Fibroblast of skin of abdomen (primary cell): ENCODE measurements at places on chromosomes 5 and 9.

DNA sequence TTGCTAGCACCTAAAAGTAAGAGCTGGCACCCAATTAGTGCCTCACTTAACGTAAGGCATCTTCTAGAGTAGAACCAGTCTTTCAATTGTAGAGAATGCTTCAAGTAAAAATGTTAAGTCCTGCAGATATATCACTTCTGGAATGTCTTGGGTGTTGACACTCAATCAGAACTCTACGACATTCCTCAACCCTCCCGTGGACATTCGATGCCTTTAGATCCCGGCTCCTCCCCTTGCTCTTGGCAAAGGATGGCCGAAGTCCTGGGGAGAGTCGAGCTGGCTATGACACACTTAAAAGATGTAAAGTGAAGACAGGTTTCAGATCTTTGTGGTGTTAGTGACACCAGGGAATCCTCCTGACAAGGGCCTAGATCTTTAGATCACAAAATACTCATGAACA lies 87.5 kb upstream of the ERCC6L2 start:
- peak; percentile 37 for DNase-seq

- DNase-seq: no peak
Measured at GRCh38 chr5:12214267-12215015, 310.2 kb upstream of the CTNND2 start.

GRCh38 chr9:115938479-115938878 lies 215.1 kb upstream of the PAPPA start:
- DNase-seq: no peak

GRCh38 chr9:80435591-80435990 lies 863.8 kb downstream of the TLE4 start:
- no peak for DNase-seq

GRCh38 chr9:19552282-19553105 lies 143.7 kb downstream of the ACER2 start:
- DNase-seq: no peak

- no peak for DNase-seq
Measured at GRCh38 chr9:129280236-129280622, 102.2 kb upstream of the IER5L start.

DNA sequence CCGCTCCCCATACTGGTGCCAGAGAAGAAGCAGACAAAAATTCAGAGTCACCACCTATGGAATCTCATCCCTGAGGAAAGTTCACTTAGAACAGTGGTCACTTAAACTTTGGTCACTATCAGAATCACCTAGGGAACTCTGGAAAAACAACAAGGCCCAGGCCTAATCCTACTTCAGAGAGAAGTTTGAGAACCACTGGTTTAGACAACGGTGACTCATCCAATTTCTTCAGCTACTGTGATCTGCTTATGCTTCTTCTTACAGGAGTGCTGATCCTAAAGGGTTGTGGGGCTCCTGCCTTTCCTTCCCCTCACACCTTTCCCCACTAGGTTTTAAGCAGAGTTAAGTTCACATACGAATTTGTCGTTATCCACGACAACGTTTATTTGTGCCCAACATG lies 194.7 kb upstream of the KLF4 start:
- DNase-seq: peak; percentile 23

DNA sequence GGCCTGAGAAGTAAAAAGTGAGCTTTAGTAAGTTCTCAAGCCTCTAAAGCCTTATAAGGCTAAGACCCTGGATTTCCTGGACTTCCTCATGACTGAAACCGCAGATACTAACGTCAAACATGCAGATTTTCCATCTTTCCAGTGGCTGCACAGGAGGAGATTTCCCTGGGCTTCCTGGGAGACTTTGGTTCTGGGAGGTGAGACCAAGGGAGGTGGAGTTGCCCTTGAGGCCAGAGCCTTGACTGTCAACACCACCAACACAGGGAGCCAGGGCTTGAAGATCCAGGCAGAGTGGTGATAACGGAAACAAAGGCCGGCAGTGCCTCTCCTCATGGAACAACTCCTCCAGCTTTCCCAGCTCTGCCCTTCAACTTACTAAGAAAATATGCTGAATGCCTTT lies 144.7 kb upstream of the LRRTM2 start:
- no peak for DNase-seq

DNA sequence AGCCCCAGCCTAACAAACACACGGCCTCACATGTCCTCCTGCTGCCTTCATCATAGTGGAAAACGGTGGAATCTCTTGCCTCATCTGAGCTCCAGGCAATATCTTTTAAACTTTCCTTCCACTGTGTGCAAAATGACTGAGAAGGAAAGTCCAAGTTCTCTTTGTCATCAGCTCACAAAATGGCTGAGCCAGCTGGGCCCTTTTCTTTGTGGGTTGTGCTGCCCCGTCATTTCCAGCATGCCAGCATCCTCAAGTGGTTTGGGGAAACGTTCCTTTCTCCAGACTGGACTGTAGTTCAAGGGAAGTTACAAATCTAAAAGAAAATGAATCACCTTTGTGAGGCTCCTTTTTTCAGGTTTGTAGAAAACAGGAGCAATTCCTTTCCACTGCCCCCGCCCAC lies 171.1 kb upstream of the FSTL4 start:
- DNase-seq: no peak

DNA sequence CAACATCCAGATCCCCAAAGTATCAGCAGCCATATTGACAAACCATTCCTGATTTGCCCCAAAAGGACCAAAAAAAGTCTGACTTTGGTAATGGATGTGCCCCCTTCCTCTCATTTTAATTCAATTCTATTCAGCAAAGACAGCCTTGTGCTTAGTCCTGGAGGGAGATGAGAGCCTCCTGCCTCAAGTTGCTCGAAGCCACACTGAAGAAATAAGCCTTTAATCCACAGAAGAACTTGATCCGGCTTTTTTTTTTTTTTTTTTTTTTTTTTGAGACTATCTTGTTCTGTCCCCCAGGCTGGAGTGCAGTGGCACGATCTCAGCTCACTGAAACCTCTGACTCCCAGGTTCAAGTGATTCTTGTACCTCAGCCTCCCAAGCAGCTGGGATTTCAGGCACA lies 8.4 kb upstream of the PAX5 start:
- no peak for DNase-seq

DNA sequence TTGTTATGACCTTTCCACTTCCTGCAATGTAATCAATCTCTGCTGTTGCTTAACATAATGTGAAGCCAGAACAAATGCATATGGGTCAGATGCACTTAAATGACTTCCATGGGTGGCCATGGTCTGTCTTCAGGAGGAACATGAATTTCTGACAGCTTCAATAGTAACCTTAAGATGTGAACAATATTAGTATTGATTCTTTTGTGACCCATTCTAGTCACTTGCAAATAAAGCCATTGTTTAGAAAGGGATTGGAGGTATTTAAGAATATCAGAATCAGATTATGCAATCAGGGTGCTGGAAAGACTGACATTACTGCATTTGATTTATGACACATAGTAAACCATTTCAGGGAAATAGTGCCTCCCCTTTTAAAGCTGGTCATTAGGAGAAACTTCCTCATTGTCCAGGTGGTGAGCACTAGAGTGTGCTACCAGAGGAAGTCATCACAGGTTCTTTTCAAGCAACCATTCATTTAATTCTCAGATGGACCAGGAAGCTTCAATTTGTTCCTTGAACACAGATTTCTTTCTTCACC lies 32.1 kb downstream of the GRIN3A start:
- no peak for DNase-seq

DNA sequence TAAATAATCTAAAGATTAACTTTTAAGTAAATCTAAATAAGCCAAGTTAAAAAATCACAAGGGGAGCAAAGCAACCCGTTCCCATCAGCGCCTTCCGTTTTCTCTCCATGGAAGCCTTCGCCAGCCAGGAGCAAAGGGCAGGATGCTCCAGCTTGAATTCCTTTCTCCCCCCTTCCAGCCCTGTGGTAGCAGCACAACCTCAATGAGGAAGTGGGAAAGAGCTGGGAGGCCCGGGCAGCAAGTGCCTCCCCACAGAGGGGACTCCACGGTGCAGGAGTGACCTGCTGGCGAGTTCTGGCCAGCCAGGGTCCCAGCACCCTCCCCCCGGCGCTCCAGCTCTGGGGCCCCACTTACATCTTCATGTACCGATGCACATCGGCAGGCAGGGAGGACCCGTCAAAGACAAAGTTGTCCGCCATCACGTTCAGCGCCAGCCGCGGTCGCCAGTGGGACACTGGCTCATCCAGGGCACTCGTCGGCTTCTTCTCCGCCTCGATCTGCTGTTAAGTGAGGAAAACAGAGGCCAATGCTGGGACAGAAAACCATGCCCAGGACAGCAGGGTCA lies 6.3 kb downstream of the CLPTM1L start:
- no peak for DNase-seq

DNA sequence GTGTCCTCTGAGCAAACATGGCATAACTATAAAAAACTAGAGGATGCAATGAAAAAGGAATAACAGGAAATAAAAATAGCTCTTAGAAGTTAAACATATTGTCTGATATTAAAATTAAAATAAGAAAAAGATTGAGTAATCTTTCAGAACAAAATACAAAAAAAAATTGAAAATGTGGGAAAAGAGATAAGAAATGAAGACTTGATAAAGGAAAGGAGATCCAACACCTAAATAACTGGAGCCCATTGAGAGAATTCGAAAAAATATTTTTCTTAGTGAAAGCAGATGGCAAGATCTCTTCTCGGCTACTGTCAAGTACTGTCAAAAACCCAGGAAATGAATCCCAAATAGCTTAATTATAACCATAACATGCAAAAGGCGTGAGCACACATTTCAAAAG lies 24.9 kb downstream of the LIFR start:
- DNase-seq: no peak

DNA sequence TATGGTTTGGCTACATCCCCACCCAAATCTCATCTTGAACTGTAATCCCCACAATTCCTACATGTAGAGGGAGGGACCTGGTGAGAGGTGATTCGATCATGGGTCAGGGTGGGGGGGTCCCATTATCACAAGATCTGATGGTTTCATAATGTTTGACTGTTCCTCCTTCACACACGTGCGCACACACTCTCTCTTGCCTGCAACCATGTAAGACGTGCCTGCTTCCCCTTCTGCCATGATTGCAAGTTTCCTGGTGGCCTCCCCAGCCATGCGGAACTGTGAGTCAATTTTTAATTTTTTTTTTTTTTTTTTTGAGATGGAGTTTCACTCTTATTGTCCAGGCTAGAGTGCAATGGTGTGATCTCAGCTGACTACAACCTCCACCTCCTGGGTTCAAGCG lies 27.0 kb downstream of the FAM169A start:
- no peak for DNase-seq

- peak; percentile 72 for DNase-seq
Measured at GRCh38 chr9:77495834-77496671, 152.1 kb downstream of the GNA14 start.

- DNase-seq: peak; percentile 78
Measured at GRCh38 chr5:4700069-4700468, 440.1 kb upstream of the ADAMTS16 start.

GRCh38 chr9:122800066-122801060 lies at the start of gene OR1K1:
TSS of gene OR1K1 (plus strand) at chr9:122800123. CDS start at chr9:122800123, 0 bp downstream.
- DNase-seq: no peak

- no peak for DNase-seq
Measured at GRCh38 chr9:5825223-5825622, 7.7 kb downstream of the ERMP1 start.

DNA sequence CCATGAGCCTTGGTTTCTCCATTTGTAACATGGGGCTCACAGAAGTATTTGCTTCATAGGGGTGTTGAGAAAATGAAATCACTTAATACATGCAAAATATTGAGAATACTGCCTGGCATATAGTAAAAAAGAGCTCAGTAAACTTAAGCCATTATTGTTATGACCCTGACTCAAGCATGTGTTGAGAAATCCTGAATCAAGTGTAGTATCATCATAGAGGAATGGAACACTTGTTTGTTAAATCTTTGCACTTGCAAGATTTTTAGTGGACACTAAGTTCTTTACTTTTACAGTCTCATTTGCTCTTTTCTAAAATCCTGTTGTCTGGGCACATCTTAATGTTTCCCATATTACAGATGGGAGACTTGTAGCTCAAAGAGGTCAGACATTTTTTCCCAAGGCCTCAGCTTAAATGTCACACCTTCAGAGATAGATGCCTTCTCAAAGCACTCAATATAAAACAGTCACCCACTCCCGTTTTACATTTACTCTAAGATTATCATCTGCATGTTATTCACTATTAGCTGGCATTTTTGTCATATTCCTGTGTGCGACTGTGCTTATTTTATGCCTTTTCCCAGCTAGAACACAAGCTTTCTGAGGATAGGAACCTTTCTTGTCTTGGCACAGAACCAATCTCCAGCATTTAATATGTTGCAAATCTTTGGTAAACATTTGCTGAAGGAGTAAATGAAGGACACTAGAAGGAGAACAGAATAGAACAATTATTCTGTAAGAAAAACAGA lies 250.0 kb upstream of the TNC start:
- DNase-seq: peak; percentile 45

DNA sequence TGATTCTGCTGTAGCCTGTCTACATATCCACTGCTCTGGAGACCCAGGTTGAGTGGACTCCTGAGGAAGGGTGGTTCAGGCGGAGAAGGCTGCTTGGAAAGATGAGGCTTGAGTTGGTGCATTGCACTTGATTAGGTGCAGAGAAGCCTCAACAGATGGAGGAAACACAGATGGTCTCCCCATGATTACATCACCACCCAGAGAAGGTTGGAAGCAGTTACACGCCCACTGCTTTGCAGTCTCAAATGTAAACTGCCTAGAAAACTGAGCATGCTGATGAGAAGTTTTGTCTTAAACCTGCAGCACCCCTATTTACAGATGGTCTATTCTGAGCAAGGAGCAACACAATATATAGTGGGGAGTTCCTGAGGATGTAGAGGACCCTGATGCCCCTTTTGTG lies 266.6 kb downstream of the PIK3R1 start:
- DNase-seq: peak; percentile 31

GRCh38 chr5:34674187-34674586 lies 18.1 kb downstream of the RAI14 start:
- peak; percentile 94 for DNase-seq

GRCh38 chr9:136013524-136014034 lies 52.4 kb upstream of the UBAC1 start:
- DNase-seq: no peak

- DNase-seq: peak; percentile 42
Measured at GRCh38 chr5:177447611-177448243, 1.1 kb downstream of the PRR7 start.

- DNase-seq: peak; percentile 31
Measured at GRCh38 chr9:77177894-77178794, 810 bp downstream of the VPS13A start.

GRCh38 chr5:56440871-56441740 lies 208.0 kb upstream of the ANKRD55 start:
- DNase-seq: peak; percentile 55

GRCh38 chr5:96065685-96066385 lies 104.2 kb upstream of the ELL2 start:
- DNase-seq: no peak

GRCh38 chr9:109542922-109543321 lies 44.8 kb upstream of the PTPN3 start:
- DNase-seq: no peak

DNA sequence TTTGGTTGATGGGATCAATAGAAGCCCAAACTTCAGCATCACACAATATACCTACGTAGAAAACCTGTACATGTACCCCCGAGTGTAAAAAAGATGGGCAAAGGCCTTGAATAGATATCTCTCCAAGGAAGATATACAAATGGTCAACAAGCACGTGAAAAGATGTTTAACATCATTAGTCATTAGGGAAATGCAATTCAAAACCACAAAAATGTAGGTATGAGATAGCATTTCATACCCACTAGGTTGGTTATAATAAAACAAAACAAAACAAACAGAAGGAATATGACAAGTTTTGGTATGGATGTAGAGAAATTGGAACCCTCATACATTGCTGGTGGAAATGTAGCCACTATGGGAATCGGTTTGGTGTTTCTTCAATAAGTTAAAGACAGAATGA lies 33.1 kb upstream of the PPARGC1B start:
- DNase-seq: peak; percentile 4
